ENCODE measurements at places on chromosomes 3 and 15.

GRCh38 chr3:41338276-41338675 is 139.0 kb downstream of the CTNNB1 start:
- no peak for DNase-seq

- DNase-seq, result no peak
Measured at GRCh38 chr3:173044998-173045397, 96.0 kb downstream of the SPATA16 start.

- no peak for DNase-seq
Measured at GRCh38 chr3:54034971-54035370, 87.4 kb upstream of the CACNA2D3 start.

DNA sequence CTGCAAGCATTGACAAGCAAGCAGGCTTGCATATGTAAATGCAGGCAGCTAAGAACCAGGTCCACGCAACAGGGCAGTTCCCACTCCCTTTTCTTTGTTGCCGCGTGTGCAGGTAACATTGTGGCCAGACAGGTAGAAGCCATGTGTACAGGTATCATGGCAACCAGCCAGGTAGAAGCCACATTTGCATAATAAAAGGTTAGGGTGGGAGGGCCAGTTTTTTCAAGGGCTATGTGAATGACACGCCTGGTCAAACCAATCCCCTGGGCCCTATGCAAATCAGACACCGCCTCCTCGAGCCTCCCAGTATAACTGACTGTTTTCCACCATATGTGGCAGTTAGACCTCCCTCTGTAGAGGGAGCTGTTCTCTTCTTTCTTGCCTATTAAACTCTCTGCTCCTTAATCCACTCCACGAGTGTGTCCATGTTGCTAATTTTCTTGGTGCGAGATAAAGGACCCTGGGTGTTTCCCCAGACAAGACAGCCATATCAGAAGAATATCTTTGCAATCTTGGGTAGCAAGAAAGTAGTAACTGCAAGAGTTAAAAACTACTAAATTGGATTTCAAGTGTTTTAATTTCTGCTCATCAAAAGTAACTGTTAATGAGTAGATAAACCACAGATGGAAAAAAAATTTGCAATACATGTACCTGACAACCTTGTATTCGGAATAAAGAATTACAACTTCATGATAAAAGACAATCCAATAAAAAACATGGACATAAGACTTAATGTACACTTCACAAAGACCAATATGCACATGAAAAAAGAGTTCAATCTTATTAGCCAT is 21.8 kb downstream of the PCOLCE2 start:
- no peak for DNase-seq

GRCh38 chr3:29335438-29335837 is 54.6 kb downstream of the RBMS3 start:
- peak; percentile 98 for DNase-seq

DNA sequence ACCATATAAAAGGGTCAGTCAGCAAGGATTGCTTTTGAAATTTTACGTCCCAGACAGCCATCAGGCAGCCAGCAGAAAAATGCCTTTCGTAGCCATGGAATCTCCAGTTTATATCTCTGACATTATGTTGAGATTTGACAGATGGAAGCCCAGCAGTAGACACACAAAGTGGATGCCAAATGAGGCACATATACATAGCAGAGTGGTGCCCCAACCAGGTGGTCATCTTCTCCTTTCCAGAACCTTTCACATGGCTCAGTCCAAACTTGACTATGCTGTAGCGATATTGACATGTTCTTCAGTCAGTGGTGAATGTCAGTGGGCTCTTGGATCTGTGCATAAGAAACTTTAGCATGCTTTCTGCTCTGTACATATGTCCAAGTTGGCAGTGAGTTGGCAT is 123.3 kb upstream of the GBE1 start:
- DNase-seq, result no peak

DNA sequence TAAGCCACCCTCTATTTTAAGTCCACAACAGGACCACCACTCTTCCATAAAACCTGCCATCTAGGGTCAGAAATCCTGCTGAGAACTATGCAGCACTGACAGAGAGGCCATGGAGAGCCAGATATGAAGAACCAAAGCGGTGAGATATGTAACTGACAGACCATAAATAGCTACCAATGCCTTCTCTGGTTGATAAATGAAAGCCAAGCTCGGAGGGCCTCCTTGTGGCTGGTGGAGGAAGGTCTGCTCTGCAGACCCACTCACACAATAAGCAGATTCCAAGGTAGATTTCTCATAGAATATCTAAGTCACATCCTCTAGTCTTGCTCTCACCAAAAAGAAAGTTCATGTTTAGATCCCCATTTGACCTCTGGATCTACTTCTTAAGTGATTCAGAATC is 38.9 kb downstream of the RYK start:
- no peak for DNase-seq

DNA sequence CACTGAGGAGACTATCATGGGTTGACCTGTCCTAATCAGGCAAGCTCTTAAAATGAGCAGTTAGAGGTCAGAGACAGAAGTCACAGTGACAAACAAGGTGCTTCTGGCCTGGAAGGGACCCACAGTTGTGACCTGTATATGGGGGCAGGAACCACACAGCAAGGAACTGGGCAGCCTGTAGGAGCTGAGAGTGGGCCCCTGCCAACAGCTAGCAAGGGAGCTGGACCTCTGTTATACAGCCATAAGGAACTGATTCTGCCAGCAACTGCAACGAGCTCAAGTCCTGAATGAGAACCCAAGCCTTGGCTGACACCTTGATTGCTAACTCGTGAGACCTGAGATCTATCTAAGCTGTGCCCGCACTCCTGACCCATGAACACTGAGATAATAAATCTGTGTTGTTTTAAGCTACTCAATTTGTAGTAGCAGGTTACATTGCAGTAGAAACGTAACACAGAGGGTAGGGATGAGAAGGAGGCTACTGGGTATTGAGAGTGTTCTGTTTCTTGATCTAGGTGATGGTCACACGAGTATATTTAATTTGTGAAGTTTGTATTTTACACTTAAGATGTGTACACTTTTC is 44.5 kb upstream of the MAGI1 start:
- no peak for DNase-seq
